T-cell (primary cell): ENCODE measurements at places on chromosomes 4 and X. TPM values are rescaled to one million over a fixed set of nuclear protein-coding genes. Genes with fewer than 3 reads are reported as not detected.

QDPR gene
- total RNA-seq, result 16.8 TPM

- DNase-seq, result no peak
These were observed 289.2 kb upstream of the MAD2L1 start for GRCh38 chr4:120355881-120356280.

DNA sequence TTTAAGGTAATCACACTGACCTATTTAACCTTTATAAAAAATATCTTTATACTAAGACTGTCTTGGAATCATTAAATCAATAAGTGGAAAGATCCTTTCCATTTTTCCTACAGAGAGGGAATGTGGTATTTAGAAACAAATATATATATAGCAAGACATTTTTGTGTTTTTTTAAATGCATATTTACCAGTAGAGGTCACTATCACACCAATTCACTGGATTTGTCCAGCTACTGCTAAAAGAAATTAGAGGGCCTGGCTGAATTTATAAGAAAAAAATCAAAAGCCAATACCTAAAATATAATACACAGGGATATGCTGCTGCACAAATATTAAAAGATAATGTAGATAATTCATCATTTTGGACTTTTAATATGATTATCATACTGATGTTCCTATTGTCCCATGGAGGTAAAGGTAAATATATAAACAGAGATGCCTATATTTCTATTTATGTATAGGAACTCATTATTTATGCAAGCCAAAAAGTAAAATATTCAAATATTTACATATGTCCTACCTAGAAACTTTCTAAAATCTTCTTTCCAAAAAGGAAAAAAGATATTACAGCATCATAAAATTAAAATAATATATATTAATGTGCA lies 69.5 kb downstream of the PDE5A start:
- no peak for DNase-seq

GRCh38 chr4:88765729-88766128 lies 68.1 kb upstream of the NAP1L5 start:
- no peak for DNase-seq

- DNase-seq, result no peak
These were observed 91.1 kb upstream of the VEGFC start for GRCh38 chr4:176883681-176884418.

DNA sequence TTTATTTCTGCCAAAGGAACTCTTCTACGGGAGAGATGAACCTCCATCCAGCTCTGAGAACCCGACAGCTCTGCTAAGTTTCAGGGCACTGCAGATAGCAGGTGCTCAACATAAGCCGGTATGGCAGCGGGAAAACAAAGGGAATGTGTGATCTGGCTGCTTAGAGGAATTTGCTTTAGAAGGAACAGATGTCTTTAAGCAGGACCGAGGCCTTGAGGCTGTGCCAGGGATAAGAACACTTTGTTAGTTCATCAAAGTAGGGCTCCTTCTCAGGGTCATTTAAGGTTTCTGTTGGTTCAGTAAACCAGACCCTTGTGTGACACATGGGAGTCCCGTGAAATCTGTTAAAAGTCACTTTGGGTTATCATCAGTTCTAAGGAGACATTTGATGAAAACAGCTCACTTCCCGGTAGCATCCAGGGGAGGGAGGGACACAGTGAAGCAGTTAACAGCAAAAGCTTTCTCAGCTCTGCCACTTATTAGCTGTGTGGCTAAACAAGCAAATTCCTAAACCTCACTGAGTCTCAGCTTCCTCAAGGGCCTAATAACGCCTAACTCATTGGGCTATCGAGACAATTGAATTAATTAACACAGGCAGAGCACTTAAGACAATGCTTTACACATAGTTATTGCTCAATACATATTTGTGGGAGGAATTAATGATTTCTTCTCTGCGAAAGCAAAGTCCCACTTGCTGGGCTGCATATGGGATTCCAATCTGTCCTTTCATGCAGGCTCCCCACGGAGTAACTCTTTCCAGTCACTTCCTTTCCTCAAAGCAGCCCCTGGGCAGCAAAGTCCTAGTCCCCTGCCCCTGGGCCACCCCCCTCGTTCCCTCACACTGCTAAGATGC lies 2.9 kb upstream of the FTSJ1 start:
- no peak for DNase-seq

MAGED2 gene
- 71.4 TPM for total RNA-seq

MAGEA4 gene
- not detected for total RNA-seq

RAB41 gene
- not detected for total RNA-seq

GRCh38 chr4:125387770-125388169 lies 73.0 kb downstream of the FAT4 start:
- DNase-seq, result no peak

DNA sequence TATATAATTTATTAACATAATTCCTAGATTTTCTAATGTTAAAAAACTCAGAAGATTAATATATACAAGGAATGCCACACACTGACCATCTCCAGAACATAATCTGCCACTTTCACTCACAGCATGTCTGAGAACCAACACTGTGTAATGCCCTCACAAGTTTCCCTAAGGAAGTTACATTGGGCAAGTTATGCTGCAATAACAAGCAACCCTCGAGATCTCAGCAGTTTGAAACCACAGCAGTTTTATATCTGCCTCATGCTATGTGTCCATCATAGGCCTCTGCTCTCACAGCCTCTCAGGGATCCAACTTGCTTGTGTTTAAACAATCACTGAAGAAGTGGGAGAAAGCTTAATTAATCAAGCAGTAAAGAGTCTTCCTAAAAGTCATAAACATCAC lies 250.0 kb upstream of the SLC7A11 start:
- DNase-seq, result no peak

SLITRK4 gene
- total RNA-seq, result not detected

GRCh38 chr4:159382856-159383561 lies 280.1 kb downstream of the RAPGEF2 start:
- no peak for DNase-seq

DNA sequence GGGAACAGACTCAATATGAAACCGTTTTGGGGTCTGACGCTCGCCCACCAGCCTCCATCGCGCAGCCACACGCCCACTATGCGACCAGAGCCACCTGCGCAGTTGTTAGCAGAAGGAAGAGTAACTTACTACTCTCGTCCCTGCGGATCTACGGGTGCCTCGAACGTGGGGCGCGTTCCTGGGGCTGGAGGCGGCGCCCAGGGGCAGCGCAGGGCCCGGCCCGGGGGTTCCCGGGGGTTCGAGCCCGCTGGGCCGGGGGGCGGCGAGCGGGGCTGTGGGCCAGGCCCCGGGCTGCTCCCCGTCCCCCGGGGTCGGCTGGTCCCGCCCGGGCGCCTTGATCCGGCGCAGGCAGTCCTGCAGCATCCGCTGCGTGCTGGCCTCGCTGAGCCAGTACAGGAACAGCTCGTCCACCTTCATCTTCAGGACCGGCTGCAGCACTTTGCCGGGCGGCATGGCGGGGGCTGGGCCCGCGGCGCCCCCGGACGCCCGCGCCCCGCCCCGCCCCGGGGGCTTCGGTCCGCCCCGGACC lies 404 bp downstream of the PPP2R3B start:
- no peak for DNase-seq

DNA sequence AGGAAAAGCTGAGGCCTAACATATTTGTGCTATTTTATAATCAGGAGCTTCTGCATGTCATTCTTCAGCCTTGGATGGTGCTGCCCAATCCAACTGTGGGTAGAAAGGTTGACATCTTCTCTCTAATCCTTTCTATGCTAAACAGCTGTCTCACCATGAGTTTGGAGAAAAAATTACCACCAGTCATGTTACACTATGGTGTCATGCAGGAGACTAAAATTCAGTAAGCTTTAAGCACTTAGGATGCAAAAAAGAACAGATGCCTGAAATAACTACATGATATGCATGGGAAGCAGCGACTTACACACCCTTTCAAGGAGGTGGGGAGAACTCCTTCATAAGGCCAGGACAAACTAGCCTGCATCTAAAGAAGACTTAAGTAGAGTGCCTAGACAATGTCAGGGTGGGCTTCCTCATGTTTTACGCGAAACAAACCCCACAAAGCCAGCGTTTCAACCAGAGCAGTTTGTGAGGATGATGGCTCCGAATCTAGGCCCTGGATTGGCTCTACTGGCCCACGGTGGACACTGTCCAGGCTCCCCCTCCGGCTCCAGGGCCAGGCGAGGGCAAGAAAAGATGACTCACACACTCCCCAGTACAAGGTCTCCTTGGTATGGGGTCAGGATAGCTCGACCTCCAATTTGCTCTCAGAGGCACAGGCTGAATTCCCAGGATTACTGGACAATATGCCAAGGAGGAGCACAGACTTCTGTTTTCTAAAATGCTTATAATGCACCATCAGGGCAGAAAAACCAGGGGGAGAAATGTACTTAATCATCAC lies 45.1 kb downstream of the STX18 start:
- DNase-seq, result no peak

NLRP2B gene
- total RNA-seq, result not detected

GRCh38 chr4:15398732-15399131 lies 29.1 kb upstream of the C1QTNF7 start:
- DNase-seq, result no peak

GRCh38 chrX:38798956-38799355 lies 2.3 kb upstream of the MID1IP1 start:
- DNase-seq, result no peak

CASP3 gene
- 20.6 TPM for total RNA-seq

GRCh38 chr4:1082215-1083182 lies 30.9 kb downstream of the RNF212 start:
- no peak for DNase-seq

- DNase-seq, result no peak
These were observed 821.8 kb upstream of the AGA start for GRCh38 chr4:178264001-178264400.

DNA sequence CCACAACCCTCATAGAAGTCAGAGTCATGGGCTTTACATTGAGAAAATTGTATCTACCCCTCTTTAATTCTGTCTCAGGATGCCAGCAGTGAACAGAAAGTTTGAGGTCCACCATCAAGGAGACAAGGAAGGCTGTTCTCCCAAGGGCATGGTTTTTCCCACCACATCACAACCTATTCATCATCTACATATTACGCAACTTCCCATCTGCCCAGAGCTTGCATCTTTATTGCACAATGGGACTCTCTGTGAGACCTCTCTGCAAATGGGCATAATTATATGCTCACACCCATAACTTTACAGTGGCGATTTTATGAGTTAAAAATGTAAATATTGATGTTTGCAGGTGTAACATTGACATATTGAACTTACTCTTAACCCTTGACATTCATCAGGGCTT lies 38.9 kb downstream of the PAGE2 start:
- no peak for DNase-seq

DNA sequence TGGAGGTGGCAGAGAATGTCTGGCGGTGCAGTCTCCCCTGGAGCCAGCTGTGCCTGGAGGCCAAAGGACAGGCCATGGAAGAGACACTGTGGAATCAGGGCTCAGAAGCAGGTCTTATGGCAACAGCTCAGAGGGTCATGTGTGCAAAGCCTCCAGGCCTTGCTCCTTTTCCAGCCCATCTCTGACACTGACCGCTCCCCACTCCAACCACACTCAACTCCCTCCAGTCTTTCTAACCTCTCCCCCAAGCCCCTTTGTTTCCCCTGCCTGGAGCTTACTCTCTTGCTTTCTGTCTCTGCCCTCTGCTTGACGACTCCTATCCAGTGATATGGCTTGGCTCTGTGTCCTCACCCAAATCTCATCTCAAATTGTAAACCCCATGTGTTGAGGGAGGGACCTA lies 34.2 kb upstream of the CRMP1 start:
- DNase-seq, result no peak

- DNase-seq, result no peak
These were observed 44.3 kb upstream of the TBL1X start for GRCh38 chrX:9420275-9421265.

PRKX gene
- total RNA-seq, result 55.9 TPM

GRCh38 chr4:7964459-7964858 lies 24.8 kb upstream of the AFAP1 start:
- no peak for DNase-seq

DNA sequence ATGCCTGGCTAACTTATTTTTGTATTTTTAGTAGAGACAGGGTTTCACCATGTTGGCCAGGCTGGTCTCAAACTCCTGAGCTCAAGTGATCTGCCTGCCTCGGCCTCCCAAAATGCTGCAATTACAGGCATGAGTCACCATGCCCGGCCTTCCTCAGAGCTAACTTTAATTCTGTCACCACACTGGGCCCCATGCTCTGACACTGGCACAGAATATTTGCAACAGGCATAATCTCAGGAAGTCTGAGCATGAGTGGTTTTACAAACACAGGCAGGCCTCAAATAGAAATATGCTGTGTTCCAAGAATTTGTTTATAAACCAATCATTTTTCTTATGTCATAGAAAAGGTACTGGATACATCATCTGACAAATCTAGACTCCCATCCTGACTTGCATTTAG lies 32.7 kb upstream of the FAM9C start:
- no peak for DNase-seq

RBM46 gene
- total RNA-seq, result not detected

MAPK10 gene
- total RNA-seq, result 0.35 TPM

- DNase-seq, result no peak
These were observed 37.4 kb downstream of the PPP2R2C start for GRCh38 chr4:6435010-6435409.

DNA sequence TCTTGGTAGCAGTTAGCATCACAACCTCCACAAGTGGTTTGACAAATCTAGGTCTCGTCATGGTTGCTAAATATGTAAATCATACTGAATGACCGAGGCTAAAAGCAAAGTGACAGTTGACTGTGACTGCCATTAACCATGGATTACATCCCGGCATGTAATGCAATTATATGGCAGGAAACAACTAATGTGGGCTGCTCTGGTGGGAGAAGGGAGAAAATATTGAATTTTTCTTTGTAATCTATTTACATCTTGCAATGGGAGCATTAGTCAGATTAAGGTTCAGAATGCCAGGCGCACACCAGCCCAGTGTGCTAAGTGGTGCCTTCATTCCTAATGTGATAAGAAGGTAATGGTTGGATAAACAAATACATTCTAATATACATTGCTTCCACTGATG lies 35.8 kb downstream of the UNC5C start:
- no peak for DNase-seq

- no peak for DNase-seq
These were observed 18.7 kb downstream of the TCEAL8 start for GRCh38 chrX:103236296-103236695.

- DNase-seq, result no peak
These were observed 27.8 kb upstream of the TMEM164 start for GRCh38 chrX:109974906-109975655.

- DNase-seq, result no peak
These were observed 85.8 kb downstream of the SLC10A7 start for GRCh38 chr4:146435962-146436361.
